ENCODE measurements at places on chromosomes 1 and 21.

DNA sequence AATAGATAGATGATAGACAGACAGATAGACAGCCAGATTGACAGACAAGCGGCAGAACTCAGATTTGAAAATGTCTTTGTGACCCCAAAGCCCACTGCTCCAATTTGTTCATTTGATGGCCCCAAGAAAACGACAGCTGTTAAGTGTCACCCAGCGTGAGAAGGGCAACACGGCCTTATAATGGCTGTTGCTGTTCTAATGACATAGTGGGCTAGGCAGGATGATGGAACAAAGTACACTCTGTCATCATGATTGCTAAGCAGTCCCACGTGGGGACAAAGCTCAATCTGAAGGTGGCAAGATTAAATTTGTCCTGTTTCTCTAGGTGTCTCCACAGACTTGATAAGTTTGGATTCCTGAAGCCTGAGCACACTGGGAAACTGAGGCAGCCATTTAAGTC, 112.9 kb downstream of the DAB1 start:
- DNase-seq, result no peak

DNA sequence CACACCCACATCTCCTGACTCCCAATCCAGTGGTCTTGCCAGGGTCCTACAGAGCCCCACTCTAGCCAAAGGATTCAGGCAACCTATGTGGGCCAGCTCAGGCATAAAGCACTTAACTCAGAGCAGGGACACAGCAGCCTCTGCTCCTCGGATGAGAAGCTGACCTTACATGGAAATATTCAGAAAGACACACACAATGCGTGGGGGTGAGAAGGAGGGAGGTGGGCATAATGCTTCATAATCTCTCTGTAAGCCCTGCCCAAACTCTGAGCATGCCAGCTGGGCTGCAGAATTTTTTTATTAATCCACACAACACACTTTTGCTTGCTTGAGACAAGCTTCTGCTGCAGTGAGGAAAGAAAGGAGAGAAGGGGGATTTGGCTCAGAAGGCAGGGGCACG, 21.6 kb downstream of the KCND3 start:
- DNase-seq, result no peak

- DNase-seq, result no peak
Measured at GRCh38 chr1:224430511-224431113, 4.0 kb downstream of the WDR26 start.

- no peak for DNase-seq
Measured at GRCh38 chr21:41712730-41713129, 54.1 kb downstream of the RIPK4 start.

DNA sequence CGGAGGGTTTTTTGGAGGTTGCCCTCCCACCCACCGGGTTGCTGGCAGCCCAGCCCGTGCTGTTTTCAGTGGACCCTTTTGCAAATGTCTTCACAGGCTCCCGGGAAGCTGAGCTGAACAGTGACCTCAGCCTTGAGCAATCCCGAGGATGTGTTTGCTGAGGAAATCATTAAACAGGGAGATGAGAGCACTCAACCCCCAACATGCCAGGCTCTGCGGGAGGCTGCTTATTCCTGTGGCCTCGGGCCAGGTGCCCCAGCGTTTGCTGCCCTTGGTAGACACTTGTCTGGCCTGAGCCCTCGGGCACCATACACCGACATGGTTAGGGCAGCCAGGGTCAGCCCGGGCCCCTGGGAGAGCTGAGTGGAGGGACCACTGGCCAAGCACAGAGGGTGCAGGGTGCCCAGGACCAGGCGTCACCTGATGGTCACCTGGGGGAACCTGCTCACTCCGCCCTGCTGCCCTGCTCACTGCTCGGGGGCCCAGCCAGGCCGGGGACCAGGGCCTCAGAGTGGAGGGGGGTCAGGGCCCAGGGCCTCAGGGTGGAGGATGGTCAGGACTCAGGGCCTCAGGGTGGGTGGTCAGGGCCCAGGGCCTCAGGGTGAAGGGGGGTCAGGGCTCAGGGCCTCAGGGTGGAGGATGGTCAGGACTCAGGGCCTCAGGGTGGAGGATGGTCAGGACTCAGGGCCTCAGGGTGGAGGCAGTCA, 42.5 kb upstream of the POFUT2 start:
- DNase-seq, result peak; percentile 62

- DNase-seq, result no peak
Measured at GRCh38 chr1:77583483-77583882, 99.0 kb downstream of the ZZZ3 start.

All from fibroblast of skin of left biceps (primary cell).